Glomerular endothelial cell (primary cell): ENCODE measurements at places on chromosomes 16 and 17. TPM values are rescaled to one million over a fixed set of nuclear protein-coding genes. Genes with fewer than 3 reads are reported as not detected.

DNA sequence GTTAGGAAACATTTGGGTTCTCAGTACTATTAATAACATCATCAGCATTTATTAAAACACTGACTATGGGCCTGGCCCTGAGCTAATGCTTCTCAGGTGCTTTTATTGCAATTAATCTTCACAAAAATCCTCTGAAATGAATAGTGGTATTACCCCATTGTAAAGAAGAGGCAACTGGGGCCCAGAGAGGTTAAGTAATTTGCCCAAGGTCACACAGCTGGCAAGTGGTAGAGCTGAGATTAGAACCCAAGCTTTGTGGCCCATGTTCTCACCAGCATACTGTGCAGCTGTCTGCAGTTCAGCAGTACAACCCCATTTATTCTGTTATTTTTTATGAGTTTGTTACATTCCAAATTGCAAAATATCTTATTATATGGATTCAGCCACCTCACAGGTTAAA lies 82.3 kb downstream of the TBC1D16 start:
- no peak for DNase-seq

DNA sequence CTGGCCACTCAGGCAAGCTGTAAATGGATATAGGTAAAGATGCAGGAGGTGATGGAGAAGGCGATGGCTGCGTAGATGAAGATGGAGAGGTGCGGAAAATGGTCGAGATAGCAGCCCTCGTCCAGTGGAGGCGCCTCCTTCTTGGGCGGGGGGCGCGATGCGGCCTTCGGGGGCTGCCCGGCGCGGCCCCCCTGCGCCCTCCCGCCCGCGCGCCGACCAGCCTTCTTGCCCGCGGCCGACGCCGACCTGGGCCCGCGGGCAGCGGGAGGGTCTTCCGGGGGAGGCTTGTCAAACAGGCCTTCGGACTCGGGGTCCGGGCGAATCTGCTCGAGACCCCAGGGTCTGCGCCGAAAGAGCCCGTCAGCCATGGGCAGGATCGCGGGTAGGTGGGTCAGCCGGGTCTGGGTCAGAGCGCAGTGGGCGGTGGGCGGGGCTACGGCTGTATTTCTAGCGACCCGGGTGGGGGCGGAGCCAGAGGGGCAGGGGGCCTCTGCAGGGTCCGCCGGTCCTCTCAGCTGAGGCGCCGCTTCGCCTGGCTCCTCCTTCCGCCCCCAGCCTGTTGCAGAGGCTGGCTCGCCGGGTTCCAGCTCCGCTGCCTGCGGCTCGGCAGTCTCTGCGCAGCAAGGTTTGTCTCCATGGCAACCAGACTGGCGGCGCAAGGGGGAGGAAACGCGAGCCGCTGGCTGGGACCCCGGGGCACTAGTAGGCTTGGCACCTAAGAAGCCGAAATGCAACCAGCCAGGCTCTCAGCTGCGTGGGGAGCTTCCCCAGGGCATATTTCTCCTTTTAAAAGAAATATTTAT lies 14.4 kb downstream of the MIS12 start:
- no peak for DNase-seq

DNA sequence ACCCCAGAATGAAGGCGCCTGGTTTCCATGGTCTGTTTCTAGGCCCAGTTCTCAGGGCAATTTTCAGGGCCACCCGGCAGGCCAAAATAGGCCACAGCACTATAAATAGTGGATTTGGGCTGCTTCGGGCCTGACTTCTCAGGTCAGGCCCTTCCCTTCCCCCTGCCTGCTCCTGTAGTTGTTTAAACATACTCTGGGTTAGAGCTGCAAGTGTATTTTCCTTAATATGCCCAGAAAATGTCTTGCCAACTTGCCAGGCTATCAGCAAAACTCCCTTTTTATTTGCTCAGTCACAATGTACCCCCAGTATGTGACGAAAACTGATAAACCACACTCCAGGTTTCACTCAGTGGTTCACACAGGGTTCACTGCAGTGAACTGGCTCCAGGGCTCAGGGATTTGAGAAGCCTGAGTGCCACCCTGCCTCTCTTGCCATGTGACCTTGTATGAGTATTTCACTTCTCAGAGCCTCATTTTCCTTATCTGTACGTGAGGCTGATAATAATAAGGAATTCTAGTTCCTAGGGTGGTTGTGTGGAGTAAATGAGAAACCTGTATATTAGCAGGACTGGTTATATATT lies 76.5 kb downstream of the GPRC5B start:
- DNase-seq = no peak

- no peak for DNase-seq
These were observed 65.5 kb downstream of the DYNLRB2 start for GRCh38 chr16:80606221-80606766.

GRCh38 chr17:1834380-1835149 lies 4.8 kb downstream of the RPA1 start:
- no peak for DNase-seq

The KCNG4 gene
- total RNA-seq = not detected in 2 replicates

The ITGB4 gene
- total RNA-seq = 0.76 and 4.8 TPM in 2 replicates

The PNMT gene
- not detected in 2 replicates for total RNA-seq

The TBC1D3 gene
- total RNA-seq = not detected in 2 replicates
